ENCODE measurements at places on chromosomes 3 and 15.

GRCh38 chr15:79178594-79178993, 88.0 kb upstream of the RASGRF1 start:
- DNase-seq = no peak

DNA sequence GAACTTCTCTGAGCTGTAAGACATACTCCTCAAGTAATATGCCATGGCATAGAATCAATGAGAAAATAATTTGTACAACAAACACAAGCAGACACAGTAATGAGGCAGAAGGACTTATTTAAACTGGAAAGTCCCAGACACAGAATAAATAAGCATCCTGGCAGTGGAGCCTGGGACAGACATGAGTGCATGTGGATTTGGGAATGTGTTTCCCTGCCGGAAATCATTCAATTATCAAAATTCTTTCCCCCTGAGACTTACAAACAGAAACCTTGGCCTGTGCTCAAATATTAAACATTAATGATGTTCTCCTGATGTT, 520.1 kb downstream of the ROBO1 start:
- no peak for DNase-seq

- DNase-seq = no peak
These were observed 134.3 kb upstream of the ABHD17C start for GRCh38 chr15:80560601-80561400.

- DNase-seq = no peak
These were observed 170.9 kb downstream of the PLCL2 start for GRCh38 chr3:17055374-17056276.

DNA sequence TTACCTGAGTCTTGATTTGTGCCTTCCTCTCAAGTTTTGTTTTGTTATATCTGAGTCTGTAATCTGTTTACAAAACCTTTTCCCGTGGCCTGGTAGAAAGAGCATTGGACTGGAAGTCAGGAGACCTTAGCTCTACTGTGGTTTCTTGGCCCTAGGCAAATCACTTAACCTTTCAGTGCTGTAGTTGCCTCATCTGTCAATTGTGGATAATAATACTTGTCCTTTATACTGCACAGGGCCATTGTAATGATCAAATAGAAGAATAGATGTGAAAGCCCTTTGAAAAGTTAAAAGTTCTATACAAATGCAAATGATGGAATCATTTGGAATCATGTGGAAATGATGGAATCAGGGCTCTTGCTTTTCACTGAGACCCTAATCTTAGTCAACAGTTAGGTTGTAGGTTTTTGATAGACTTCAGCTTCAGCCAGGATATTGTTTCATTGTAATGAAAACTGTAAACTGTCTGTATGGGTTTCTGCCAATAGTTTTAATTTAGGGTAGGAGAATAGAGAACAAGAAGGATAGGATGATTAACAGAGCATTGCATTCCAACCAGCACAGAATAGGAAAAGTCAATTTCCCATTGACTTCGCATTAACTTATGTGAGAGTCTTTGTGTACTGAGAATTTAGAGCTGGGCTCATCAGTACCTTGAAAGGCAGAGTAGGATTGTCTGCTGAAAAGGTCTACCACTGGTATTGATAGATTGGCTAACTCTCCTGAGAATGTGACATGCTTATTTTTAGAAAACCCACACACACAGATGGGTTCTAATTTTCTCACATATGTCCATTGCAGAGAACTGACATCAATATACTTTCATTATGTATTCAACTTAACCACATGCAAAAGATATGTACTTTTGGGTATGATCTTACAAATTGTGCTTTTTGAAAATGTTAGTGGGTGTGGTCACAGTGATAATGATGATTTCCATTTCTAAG, 21.8 kb downstream of the MAP2K5 start:
- DNase-seq = no peak

DNA sequence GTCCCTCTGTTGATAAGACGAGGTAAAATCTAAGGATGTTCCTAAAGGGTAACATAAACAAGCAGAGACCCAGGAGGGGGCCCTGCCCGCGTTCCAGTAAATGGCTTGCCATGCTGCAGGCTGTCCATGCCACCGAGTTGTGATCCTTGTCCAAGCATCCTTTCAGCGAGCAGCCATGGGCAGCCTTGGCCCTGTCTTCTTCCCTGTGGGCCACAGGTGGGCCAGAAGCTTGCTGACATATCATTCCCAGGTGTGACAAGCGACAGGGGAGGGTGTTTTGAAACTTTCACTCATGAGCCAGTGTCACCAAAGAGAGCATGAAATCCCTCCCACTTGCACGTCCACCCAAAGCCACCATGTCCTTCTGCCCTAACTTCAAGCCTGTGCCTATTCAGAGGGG, 53.7 kb downstream of the PCSK6 start:
- DNase-seq = no peak

All from G401 (cell line).